ENCODE measurements at places on chromosomes 6 and 20. TPM values are rescaled to one million over a fixed set of nuclear protein-coding genes. Genes with fewer than 3 reads are reported as not detected.

Gene CDH26
- 1.7 TPM for total RNA-seq

DNA sequence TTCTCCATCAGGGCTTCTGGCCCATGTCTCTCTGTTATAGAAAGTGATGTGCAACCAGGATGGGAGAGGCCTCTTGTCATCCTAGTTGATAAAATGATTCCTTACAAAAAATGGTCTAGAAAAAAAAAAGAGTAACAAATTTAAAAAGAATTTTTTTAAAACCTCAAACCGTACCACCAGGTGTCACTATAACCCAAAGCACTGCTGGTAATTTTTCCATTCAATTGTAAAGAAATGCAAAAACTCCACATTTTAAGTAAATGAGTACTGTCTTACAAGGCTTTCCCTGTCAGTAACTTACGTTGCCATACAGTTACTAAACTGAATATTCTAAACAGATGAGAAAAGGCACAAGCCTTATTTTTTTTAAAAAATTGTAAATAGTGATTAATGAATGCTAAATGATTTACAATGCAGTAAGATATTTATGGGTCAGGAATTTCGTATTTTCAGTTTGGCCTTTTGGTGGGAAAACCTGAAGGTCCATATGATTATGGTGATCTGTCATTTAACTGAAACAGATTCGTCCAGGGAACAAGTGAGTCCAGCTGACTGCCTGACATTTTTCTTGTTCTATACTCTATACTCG, 95.4 kb downstream of the OGFRL1 start:
- no peak for DNase-seq
- H3K4me1 ChIP-seq = peaks cover 4% of the 10 kb centered on the region
- H3K27ac ChIP-seq = no peak overlapping the region
- no peaks in the 10 kb centered on the region for H3K36me3 ChIP-seq
- H3K27me3 ChIP-seq = no peaks in the 10 kb centered on the region

Gene EYA2
- total RNA-seq = 1.6 TPM

Gene PDCD2
- 116 TPM for total RNA-seq

Data from H1 (cell line).